ENCODE measurements at places on chromosomes 1 and 21.

GRCh38 chr1:6157528-6158174 lies 22.5 kb downstream of the CHD5 start:
- no peak for DNase-seq

- DNase-seq, result no peak
These were observed at the start of gene TTLL10 for GRCh38 chr1:1173793-1174415. TTLL10 (plus strand) TSS chr1:1173880; CDS start chr1:1179216, 5,336 bp downstream.

GRCh38 chr1:203526130-203526529 lies 32.2 kb downstream of the OPTC start:
- DNase-seq, result no peak

DNA sequence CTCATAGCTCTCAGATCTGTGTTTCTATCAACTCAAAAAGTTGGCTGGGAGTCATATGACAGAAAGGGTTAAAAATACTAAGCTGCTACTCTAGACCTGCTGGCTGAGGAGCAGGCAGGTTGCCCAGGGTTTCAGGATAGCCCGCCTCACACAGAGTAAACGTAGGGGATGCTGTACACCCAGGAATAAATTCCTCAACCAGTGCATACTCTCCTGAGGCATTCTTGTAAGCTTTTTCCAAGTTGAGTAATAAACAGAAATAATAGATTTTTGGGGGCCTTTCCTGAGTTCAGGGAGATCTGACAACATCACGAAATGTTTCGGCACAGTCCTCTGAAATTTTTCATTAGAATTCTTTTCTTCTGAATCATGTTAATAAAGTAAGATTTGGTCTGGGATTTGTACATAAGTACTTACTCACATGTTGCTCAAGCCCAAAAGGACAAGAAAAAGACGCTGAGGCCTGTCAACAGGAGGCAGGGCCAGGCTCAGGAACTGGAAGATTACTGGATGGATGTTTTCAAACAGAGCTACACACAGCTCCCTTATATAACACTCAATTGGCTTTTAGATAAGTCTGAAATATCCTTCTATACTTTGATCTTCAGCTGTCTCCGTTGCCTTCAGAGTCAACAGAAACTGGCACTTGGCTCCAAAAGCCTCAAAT lies 41.0 kb downstream of the TGFBR3 start:
- DNase-seq, result no peak

DNA sequence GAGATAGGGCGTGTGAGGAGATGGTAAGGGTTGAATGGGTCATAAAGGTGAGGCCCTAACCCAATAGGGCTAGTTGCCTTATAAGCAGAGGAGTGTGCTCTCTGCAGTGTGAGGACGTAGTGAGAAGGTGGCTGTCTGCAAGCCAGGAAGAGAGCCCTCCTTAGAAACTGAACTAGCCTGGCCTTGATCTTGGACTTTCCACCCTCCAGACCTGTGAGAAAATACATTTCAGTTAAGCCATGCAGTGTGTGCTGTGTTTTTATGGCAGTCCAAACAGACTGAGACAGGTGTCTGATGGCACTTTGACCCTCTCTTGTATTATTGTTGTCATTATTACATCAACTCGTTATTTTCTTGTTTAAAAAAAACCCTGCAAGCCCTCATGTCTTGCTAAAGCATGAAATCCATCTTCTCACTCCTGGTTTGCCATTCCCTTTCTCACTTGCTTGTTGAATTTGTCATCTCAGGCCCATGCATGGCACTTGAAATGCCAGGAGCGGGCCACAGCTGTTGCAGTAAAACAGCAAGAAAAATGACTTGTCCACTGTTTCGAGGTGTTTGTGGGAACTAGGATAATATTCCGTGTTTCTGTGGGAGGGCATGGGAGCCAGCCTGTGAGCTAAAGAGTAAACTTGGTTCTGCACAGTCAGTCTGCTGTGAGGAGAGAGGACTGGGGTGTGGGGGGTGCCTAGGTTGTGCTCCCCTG lies 78.6 kb downstream of the STUM start:
- DNase-seq, result no peak

DNA sequence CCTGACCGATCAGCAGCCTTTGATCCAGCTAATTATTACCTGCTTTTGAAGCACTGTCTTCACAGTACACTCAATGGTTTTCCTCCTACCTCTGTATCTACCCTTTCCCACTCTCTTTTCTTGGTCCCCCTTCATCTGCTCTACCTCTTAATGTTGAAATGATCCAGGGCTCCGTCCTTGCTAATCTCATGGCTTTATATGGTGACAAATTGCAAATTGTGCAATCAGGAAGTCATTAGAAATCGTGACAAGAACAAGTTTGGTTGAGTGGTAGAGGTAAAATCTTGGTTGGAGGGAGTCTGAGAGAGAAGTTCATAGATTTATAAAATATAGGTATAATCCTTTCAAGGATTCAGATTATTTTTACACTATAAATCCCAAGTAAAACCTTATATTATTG lies 9.6 kb upstream of the CYB5R1 start:
- DNase-seq, result no peak
